ENCODE measurements at places on chromosomes 1 and 21.
A peak's percentile ranks its signal among the peaks of the same experiment; 100 is the strongest.

GRCh38 chr1:76955652-76956051, 88.4 kb downstream of the ST6GALNAC5 start:
- no peak for DNase-seq

- no peak for DNase-seq
Measured at GRCh38 chr1:20728371-20729154, 3.9 kb downstream of the SH2D5 start.

GRCh38 chr1:33306653-33307493, 14.0 kb downstream of the A3GALT2 start:
- no peak for DNase-seq

DNA sequence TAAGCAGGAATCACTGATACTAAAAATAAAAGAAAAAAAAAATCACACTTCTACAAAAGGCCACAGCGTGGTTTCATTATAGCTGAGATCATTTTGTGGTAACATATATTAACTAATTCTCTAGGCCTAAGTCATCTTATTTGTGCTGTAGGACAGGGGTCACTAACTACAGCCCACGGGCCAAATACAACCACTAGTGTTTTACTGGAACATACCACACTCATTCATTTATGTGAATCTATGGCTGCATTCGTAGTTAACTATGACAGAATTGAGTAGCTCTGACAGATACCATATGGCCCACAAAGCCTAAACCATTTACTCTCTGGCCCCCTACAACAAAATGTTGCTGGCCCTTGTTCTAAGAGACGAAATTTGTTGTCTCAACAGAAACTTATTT, 224.4 kb downstream of the VAV3 start:
- no peak for DNase-seq

GRCh38 chr1:168019407-168019806, 82.5 kb upstream of the MPC2 start:
- DNase-seq: no peak

GRCh38 chr1:94783342-94784189, 36.6 kb upstream of the SLC44A3 start:
- no peak for DNase-seq

- DNase-seq: no peak
Measured at GRCh38 chr1:169724168-169724567, 9.7 kb downstream of the SELE start.

DNA sequence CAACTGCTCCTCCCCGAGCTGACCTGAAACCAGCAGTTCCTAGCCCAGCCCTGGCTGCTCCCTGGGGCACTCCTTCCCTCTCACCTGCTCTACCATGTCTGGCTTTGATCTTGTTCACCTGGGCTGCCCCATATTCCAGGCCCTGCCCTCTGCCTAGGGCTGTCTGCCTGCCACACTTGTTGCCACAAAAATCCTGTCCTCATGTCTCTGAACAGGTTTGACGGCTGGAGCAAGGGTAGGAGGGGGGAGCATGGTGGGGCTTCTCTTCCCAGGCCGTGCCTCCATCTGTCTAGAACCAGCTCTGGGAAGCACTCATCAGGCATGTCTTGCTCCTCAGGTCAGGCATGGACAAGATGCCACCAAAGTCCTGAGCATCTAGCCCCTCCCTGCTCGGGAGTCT, 44.3 kb upstream of the WNT2B start:
- no peak for DNase-seq

DNA sequence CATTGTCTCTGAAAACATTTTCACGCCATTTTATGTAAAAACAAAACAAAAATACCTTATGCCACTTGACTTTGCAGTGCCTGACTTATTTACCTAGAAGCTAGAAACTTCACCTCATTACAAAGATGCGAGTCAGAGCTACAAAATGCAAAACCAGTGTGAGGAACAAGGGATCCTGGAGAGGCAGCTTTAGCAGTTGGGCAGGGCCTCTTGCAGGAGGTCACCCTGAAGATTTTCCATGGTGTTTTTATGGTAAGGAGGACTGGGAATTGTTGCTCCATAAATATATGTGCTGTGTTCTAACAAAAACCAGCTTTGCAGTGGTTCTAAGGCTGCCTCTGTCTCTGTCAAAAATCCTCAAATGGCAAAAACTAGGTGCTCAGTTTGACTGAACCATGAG, 36.4 kb upstream of the TARBP1 start:
- no peak for DNase-seq

DNA sequence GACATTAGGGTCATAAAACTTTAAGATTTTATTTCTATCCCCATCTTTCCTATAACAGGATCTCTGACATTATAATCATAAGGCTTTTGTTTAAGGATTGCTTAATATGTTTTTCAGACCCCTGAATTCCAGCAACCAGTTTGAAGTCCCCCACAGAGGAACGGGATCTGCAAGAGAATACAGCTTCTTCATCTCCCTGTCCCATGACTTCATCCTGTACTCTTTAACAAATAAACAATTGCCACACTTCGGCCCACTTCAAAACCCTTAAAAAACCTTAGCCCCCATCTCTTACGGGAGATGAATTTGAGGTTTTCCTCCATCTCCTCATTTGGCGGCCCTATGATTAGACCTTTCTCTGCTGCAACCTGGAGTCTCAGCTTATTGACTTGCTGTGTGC, 35.8 kb downstream of the TESK2 start:
- DNase-seq: no peak

DNA sequence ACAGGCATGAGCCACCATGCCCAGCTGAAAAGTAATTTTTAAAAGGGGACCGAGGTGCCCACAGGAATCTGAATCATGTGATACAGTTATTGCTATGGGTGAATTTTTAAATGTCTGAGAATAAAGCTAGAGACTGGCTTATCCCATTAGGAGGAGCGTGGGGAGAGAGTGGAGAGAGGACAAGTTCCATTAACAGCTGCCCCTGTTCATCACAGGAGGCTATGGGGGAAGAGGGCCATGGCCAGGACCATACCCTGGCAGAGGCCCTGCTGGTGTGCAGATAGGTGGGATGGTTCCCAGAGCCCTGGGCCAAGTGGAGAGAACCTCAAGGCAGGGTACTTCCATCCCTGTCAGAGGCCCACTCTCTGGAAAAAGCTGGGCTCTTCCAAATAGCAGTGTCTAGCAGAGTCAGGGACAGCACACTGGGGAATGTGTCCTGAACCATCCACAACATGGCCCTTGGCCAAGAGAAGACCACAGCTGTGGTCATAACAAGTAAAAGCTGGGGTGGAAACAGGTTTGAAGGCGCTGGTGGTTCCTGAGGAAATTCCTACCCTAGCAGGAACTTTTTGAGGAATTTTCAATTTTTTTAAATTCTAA, 13.7 kb upstream of the ZNF691 start:
- DNase-seq: no peak

- DNase-seq: no peak
Measured at GRCh38 chr1:39485046-39485803, 6.2 kb upstream of the BMP8A start.

GRCh38 chr1:78493451-78493850, 2.7 kb downstream of the PTGFR start:
- no peak for DNase-seq

- DNase-seq: no peak
Measured at GRCh38 chr1:175307160-175307559, 114.6 kb upstream of the KIAA0040 start.

DNA sequence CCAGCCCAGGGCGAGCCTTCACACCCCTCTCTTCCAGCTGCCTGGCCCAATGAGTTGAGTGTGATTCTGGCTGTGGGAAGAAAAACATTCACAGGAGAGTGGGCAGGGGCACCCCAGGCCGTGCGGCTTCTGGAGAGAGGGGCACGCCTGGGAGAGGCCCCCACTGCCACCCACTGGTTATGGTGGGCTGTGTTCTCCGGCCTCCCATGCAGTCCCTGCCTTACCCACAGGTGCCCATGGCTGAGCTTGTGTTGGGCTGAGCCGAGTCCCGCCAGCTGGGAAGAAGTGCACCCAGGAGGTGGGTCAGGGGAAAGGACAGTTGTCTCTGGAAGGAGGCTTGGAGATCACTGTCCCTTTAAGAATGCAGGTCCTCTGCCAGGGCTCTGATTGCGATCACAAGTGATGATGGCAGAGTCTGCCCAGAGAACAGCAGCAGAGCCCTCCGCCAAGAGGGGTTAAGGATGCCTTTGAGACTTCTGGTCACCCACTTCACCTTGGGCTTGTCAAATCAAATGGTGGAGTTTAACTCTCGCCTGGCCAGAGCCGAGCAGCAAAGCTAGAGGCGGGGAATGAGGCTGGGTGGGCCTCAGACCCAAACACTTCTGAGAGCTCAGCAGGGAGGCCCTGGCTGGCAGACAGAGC, 124.7 kb upstream of the ARHGEF16 start:
- DNase-seq: no peak

DNA sequence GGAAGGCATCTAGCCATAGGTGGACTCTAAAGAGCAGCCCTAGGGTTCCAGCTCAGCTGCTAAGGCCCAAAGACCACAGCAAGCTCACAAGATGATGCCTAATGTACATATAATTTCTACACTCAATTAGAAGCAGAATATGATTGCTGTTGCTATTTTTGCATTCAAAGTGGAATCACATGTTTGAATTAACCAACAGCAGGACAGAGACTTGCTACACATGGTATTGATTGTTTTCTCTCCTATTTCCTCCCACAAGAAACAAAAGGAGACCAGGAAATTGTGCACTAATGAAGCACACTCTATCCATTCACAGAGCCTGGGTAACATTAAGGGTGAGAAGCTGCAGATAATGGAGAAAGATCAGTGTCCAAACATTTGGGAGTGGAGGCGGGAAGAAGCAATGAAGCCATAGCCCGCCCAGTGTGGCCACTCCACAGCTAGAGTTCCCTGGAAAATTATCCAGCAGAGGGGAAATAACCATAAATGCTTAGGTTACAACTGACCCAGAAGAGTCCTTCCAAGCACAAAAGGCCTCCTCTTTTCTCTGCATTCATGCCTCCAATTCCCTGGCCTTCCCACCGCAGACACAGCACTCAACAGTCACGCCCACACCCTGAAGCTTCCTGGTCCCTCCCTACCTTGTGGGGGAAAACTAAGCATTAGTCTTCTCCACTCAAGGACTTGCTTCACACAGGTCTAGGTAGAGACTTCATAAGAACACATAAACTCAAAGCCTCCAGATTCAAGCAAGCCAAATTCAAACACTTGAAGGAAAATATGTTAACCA, 7.5 kb downstream of the CNN3 start:
- peak; percentile 61 for DNase-seq

GRCh38 chr1:204143276-204144041, 8.4 kb downstream of the ETNK2 start:
- no peak for DNase-seq
